Ascending aorta (tissue), 2 donors: ENCODE measurements at places on chromosomes 7 and 10.

DNA sequence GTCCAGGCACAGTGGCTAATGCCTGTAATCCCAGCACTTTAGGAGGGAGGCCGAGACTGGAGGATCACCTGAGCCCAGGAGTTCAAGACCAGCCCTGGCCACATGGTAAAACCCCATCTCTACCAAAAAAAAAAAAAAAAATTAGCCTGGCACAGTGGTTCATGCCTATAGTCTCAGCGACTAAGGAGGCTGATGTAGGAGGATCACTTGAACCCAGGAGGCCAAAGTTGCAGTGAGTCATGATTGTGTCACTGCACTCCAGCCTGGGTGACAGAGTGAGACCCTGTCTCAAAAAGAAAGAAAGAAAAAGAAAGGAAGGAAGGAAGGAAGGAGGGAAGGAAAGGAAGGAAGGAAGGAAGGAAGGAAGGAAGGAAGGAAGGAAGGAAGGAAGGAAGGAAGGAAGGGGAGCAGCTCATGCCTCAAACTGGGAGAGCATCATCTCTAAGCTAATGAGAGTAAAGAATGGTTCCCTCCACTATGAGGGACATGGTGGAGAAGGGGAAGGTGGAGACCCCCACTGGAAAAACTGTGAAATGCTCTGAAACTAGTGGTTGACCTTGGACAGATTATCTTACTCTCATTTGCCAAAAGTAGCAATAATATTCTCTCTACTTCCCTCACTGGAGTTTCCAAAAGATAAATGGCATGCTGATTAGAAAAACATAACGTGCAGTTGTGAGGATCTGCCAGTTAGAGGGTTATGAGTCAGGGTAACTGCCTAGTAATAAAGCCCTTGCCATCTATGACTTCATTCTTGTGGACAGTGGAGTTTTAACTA lies 16.8 kb downstream of the GIMAP5 start:
- no peak for DNase-seq

DNA sequence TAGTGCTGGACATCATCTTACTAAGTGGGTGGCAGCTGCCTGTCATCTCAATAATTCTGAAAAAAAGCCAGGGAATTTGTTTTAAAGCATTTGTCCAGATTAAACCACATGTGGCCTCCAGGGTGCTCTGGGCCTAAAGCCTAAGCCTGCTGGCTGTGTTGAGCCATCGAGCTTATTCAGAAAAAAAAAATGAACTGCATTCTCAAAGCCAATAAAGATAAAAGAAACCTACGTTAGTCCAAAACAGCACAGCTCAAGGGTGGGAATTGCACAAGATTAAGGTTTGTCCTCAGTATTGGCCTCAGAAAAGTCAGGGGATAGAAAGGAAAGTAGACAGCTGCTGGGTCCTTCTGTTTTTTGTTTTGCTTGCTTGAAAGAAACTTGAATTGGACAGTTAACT lies 22.6 kb upstream of the PRTFDC1 start:
- DNase-seq = peak; percentile 62

- DNase-seq = no peak
These were observed 435.2 kb upstream of the SEMA3D start for GRCh38 chr7:85622059-85622458.

- no peak for DNase-seq
These were observed 5.2 kb downstream of the LGI1 start for GRCh38 chr10:93762979-93763391.

GRCh38 chr7:94658826-94659225 lies 2.9 kb upstream of the SGCE start:
- no peak for DNase-seq
